Sigmoid colon (tissue), 7 donors: ENCODE measurements at places on chromosomes 7 and 10. TPM values are rescaled to one million over a fixed set of nuclear protein-coding genes. Genes with fewer than 3 reads are reported as not detected.

The NKX1-2 gene
- polyA plus RNA-seq = not detected

The KIF11 gene
- 10.1 TPM for polyA plus RNA-seq

The TUBB8 gene
- polyA plus RNA-seq = not detected

The RPP38 gene
- polyA plus RNA-seq = 15.6 TPM

The OR6B1 gene
- polyA plus RNA-seq = not detected

The DNTT gene
- polyA plus RNA-seq = not detected

The SORCS1 gene
- 3.0 TPM for polyA plus RNA-seq

The ADAP1 gene
- polyA plus RNA-seq = 99.1 TPM

The IGFBP1 gene
- not detected for polyA plus RNA-seq

The INA gene
- 2.0 TPM for polyA plus RNA-seq

The FAM171A1 gene
- 29.0 TPM for polyA plus RNA-seq

The LDB3 gene
- polyA plus RNA-seq = 1.9 TPM

The WNT16 gene
- polyA plus RNA-seq = 0.38 TPM

The TRPV5 gene
- 0.03 TPM for polyA plus RNA-seq
